ENCODE measurements at places on chromosomes 1 and 21.

DNA sequence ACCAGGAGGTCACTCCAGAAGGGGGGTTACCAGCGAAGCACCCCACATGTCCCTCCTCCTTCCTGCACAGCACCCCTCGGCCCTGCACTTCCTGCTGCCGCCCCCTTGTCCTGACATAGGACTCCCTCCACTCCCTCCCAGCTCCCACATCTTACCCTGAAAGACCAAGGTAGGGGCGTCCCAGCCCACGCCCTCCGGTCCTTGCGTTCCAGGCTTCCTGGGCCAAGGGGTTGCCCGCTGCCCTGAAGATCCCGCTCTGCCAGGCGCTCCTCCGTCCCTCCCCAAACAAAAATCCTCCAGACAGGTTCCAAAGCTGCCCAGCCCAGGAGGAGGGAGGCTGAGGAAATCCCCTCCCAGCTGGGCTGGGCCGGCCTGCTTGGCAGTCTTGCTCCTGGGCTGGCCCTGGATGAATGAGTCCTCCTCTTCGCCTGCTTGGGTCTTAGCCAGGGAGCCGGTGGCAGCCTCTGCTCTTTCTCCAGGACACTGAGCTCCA is at the start of gene RHBDL2:
Gene RHBDL2, minus strand, starts transcription at position 304 of the 493 bp plus-strand sequence. CDS start 22,618 bp downstream, outside the sequence.
- peak; percentile 62 for DNase-seq

DNA sequence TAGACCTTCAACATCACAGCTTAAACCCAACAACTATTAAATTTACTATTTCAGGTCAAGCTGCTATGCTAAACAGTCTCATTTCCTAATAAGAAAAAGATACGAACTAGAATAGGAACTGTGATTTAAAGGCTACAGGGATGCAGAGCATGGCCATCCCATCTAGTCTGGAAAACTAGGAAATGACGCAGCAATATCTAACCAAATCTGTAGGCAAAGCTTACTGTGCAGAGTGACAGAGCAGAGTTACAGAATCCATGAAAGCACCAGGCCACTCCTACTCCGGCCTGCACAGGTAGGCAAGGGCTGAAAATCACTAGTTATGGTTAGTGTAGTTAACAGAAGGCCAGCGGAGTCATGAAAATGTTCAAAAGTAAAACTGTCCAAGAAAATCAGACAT is 2.1 kb downstream of the HLCS start:
- DNase-seq = no peak

DNA sequence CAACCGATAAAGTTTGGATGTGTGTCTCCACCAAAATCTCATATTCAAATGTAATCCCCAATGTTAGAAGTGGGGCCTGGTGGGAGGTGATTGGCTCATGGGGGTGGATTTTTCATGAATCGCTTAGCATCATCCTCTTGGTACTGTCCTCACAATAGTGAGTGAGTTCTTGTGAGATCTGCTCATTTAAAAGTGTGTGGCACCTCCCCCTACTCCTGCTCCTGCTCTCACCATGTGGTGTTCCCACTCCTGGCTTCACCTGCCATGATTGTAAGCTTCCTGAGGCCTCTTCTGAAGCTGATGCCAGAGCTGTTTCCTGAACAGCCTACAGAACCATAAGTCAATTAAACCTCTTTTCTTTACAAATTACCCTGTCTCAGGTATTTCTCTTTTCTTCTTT is 28.2 kb upstream of the PRDX6 start:
- DNase-seq = no peak

DNA sequence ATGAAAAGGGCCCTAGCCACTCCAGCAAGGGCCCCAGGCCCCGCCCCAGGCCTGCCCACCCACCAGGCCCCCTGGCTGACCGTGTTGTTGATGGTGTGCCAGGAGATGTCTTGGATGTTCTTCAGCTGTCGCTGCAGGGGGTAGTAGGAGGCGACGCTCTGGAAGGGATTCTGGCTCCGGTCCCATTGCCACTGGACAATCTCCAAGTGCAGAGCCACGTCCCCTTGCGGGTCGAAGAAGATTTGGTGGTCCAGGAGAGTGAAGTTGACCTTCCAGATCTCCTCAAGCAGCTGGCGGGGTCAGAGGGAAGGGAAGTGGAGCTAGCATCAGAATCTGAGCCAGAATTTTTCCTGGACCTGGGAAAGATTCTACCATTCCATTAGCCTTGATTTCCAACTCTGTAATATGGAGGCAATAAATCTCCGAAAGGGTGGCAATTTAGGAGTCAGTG is 10.2 kb downstream of the TAS1R2 start:
- DNase-seq = no peak

- DNase-seq = no peak
Measured at GRCh38 chr1:67537667-67538018, 107.4 kb upstream of the SERBP1 start.

DNA sequence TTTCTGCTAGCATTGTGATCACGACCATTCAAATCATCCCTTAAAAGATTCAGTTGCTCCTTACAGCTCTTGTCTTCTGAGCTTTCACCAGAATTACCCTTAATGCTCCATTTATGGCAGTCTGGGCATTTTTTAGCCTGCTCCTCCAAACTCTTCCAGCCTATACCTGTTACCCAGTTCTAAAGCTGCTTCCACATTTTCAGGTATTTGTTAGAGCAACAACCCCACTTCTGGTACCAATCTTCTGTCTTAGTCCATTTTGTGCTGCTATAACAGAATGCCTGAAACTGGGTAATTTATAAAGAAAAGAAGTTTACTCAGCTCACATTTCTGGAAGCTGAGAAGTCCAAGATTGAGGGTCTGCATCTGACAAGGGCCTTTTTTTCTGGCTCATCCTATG is 17.2 kb downstream of the MYBPH start:
- no peak for DNase-seq

DNA sequence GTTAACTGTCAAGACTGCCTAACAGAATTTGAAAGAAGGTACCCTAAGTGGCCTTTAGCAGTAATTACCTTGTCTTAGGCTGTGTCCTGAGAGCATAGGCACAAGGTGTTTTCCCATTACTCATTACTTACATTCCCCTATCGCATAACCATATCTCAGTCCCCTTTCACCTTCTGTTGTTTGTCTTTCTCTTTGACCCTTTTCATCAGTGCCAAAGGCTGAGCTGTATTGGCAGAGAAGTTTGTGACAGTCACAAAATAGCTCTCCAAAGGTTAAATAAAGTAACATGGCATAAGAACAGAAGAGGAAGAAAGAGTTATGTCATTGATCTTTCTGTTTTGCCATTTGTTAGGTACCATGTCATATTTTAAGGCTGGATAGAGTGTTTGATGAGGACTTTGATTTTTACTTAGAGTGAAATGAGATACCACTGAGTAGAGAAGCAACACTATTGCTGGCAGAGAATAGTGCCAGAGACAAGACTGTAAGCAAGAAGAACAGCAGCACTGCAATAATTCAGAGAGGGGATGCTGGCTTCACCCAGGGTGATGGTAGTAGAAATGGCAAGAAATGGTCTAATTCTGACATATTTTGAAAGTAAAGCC is 497.8 kb downstream of the TTLL7 start:
- no peak for DNase-seq

GRCh38 chr1:216095400-216095799 is 327.8 kb downstream of the USH2A start:
- DNase-seq = no peak

DNA sequence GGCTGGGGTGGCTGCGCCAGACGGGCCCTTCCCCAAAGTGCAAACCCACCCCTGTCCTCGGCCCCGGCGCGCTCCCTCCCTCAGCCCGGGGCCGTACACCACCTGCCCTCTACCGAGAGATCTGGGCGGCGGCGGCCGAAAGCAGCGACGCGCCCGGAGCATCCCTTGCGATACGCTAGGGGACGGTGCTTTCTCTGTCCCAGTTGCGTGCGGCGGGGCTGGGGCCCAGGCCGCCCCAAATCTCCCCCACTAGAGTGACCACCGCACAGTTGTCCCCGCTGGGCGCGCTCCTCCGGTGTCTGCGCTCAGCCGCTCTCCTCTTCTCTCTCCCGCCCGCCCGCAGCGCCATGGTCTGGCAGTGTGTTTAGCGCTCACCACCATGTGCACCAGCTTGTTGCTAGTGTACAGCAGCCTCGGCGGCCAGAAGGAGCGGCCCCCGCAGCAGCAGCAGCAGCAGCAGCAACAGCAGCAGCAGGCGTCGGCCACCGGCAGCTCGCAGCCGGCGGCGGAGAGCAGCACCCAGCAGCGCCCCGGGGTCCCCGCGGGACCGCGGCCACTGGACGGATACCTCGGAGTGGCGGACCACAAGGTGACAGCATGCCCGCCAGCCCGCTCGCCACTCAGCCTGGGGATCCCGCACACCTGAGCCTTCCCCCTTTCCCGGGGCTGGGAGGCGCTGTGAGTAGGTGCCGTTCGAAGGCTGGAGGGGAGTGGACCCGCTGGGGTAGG is 1.0 kb downstream of the ST6GALNAC5 start:
- DNase-seq = no peak

- no peak for DNase-seq
Measured at GRCh38 chr1:228958741-228959140, 223.5 kb downstream of the RHOU start.

DNA sequence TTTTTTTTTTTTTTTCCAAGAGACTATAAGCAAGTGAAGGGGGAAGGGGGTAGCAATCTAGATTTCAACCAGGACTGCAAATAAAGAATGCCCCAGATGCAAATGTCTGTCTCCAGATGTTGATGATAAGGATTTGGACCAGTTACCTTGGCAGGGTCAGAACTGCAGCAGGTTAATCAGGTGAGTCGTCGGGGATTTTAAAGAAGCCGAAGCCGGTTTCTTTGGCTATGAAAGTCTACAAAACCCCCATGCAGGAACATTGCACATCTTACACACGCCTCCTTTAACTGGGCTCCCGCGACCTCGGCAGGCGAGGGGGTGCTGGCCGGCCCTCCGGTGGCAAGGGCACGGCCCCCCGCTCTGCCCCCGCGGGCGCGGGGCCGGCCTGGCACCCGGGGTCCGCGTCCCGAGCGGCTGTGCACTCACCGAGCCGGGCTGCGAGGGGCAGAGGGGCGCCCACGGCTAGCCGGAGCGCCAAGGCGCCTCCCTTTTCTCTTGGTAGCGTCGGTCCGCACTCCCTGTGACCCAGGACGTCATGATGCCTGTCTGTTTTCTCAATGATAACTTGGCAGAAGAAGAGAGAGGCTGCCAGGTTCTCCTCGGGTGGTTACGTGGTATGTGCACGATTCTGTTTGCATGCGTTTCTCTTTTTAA is 366.3 kb upstream of the ESRRG start:
- peak; percentile 59 for DNase-seq

DNA sequence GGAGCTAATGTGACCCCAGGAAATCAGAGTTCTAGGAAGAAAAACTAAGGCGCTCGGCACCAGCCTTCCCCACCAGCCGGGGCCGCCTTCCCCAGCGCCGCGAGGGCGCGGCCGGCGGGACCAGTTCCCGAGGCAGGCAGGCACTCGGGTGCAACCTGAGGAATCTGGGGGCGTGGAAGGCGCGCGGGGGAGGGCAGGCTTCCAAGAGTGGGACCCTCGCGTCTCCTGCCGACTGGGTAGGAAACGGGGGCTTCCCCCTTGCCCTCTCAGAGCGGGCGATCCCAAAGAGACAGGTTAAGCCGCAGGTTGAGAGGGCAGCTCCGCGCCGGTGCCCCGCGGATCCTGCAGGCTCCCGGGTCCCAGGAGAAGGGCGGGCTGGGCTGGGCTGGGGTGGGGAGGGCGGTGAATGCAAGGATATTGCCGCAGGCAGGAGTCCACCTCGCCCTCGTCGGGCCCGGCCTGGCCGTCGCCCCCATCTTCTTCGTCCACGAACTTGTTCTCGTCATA is 431 bp downstream of the ARPC5 start:
- no peak for DNase-seq

GRCh38 chr1:202310746-202311145 is 31.0 kb downstream of the UBE2T start:
- DNase-seq = no peak

GRCh38 chr21:44911384-44912157 is 9.1 kb downstream of the ITGB2 start:
- peak; percentile 70 for DNase-seq

GRCh38 chr1:182952677-182953444 is at the start of gene SHCBP1L:
TSS of gene SHCBP1L (minus strand) at chr1:182953166. CDS start at chr1:182953133, 33 bp downstream.
- DNase-seq = no peak

- no peak for DNase-seq
Measured at GRCh38 chr1:40931601-40932000, 47.9 kb upstream of the CTPS1 start.

DNA sequence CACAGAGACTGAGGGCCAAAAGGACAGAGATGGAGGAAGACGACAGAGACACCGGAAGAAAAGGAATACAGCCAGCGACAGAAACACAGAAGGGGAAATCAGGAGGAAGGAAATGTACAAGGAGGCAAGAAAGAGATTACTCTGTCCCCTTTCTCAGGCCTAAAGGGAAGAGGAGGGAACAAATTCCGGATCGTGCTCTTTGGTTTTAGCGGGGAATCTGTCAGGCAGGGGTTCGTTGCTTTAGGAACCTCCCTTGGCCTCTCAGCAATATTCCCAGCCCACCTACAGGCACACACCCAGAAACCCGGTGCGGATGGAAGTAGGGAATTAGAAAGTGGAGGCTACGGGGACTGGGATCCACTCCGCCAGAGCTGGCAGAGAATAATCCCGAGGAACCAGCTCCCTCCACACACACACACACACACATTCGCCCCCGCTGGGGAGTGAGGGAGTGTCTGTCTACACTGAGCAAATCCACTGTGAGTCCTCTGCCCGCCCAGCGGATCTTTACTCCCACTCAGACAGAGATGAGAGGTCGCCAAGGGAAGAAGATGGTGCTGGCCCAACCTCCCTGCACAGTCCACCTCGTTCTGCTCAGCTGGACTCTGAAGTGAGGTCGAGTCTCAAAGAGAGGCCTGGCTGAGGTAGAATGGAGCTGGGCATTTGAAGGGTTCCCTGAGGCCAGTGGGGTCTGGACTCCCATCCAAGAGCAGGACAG is 5.7 kb downstream of the TAL1 start:
- DNase-seq = no peak

- no peak for DNase-seq
Measured at GRCh38 chr1:151847867-151848596, 5.5 kb downstream of the THEM5 start.

- DNase-seq = peak; percentile 61
Measured at GRCh38 chr1:13487143-13487868, 26.5 kb downstream of the LRRC38 start.

DNA sequence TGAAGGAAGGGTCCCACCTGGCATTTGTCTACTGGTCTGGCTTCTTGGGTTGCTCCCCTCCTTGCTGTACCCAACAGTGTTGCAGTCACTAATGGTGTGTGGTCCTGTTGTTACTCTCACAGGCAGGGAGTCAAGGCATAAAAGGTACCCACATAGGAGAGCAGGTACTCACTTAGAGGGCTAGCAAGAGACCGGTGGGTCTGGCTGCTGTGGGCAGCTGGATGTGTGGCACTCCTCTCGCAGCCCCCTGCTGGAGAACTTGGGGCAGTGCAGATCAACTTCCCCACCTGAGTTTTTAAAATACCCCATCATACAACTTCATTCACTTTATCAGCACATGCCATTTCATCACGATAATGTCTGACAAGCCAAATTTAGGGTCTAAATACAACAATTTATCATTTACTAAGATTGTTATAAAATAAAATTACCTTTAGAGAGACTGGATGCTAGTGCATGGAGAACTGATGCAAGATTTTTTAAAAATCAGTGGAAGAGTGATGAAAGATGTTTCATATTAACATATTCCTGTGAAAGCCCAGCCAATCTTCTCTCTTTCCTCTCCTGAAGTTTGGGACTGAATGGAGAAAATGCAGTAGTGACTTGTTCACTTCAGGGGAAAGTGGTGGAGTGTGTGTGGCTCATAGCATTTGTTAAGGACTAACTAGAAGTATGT is 42.8 kb downstream of the ACP6 start:
- DNase-seq = no peak

- no peak for DNase-seq
Measured at GRCh38 chr1:70863239-70863638, 184.4 kb downstream of the PTGER3 start.

GRCh38 chr1:9151328-9151860 is 22.5 kb upstream of the GPR157 start:
- no peak for DNase-seq
